ENCODE measurements at places on chromosomes 1 and 21. TPM values are rescaled to one million over a fixed set of nuclear protein-coding genes. Genes with fewer than 3 reads are reported as not detected.

Gene SPAG17
- total RNA-seq = not detected

- DNase-seq = no peak
These were observed 18.1 kb downstream of the KCNQ4 start for GRCh38 chr1:40801742-40802077.

Gene LRRC39
- total RNA-seq = 2.7 TPM

DNA sequence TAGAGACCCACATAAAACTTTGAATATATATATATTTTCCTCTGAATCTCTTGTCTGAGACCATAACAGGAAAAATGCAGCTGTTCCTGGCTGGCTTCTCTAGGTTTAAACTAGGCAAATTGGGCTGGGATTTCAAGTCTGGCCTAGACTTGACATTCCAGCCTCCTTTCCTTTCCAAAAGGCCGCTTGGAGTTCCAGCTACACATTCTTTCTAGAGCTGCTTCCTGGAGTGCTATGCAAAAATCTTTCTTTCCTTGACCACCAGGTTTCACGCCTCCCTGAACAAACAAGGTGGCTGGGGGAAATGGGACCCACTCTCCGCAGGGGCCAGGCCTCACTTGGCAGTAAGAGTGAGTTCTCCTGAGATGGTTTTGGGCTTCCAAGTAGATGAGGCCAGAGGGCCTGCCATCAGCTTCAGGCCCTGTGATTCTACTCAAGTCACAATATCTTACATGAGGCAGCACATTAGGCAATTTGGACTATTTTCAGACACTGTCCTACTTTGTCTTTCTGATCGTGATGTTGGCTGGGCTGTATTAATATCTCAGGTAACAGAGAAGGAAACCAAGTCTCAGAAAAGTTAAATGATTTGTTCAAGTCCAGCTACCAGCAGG lies 102.4 kb downstream of the FAM78B start:
- DNase-seq = no peak

GRCh38 chr1:229254910-229255541 lies 15.9 kb upstream of the RAB4A start:
- DNase-seq = no peak

Gene SPRR5
- total RNA-seq = not detected

Gene POGZ
- total RNA-seq = 101 TPM

Gene KNCN
- not detected for total RNA-seq

Gene AIRE
- not detected for total RNA-seq

DNA sequence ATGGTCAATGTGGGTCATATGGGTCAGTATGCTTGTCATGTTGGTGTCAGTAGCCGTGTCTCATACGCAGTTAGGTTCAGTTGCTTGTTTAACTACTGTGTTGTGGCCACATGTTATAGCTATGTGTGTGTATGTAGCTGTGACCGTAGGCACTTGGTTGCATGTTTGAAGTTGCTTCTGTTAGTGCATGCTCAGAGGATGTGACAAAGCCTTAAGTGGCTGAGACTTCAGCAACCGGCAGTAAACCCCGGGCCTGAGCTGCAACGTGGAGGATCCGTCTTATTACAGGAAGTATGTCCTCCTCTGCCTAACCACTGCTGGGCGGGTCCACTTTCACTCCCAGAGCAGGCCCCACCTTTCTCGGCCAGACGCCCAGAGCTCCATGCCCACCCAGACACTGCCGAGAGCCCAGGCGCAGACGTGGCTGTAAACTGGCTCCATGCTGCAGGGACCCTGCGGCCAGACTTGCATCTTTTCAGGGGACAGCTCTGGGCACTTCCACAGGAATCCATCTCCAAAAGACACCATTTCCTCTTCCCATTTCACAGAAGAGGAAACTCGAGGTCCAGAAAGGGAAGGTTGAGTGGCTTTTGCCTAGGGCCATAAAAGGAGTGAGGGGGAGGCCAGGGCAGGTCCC lies 2.2 kb downstream of the TCEA3 start:
- peak; percentile 71 for DNase-seq

GRCh38 chr1:154923695-154924094 lies 12.8 kb downstream of the PMVK start:
- DNase-seq = no peak

Gene NUAK2
- 47.9 TPM for total RNA-seq

DNA sequence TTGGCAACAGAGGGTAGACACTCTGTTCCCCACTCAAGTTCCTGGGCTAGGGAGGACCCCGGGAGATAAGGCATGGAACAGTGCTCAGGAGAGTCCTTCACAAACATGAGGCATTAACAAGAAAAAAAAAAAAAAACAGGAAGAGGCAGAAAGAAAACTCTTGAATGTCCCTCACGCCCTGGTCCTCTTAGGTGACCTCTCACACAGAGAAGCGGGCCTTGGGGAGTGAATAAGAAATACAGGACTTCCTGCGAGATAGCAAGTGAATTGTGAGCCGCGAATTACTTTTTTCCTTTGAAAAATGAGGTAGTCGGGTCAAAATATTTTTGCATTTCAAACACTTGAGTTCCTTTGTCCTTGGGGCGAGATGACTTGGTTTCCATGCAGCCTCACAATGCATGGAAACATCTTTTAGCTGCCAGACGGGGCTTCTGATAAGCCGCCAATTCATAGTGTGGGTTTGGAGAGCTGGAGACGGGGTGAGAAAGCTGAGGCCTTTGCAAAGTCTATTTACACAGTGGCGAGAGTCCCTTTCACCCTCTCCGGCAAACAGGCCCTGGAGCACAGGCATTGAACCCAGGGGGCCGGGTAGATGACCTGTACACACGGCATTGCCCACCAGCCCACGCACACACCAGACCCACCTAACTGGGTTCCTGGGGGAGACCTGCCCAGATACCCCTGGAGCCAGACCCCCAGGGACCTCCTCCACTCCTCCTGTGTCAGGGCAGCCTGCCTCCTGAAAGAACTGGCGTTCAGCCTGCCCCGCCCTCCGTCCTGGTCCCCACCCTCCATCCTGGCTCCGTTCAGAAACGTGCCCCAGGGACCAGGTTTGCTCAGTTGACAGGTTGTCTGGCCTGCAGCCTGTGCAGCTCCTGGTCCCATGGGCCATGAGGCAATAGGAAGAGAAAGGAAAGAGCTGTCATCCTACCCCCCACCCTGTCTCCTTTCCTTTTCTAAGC lies 192.3 kb downstream of the PRDM16 start:
- no peak for DNase-seq

GRCh38 chr21:29347274-29347681 lies 48.6 kb downstream of the BACH1 start:
- DNase-seq = no peak

Gene RO60
- 67.5 TPM for total RNA-seq

Gene INKA2
- 0.70 TPM for total RNA-seq

Gene ERG
- not detected for total RNA-seq

Gene PERM1
- not detected for total RNA-seq

Gene OR2T11
- not detected for total RNA-seq

DNA sequence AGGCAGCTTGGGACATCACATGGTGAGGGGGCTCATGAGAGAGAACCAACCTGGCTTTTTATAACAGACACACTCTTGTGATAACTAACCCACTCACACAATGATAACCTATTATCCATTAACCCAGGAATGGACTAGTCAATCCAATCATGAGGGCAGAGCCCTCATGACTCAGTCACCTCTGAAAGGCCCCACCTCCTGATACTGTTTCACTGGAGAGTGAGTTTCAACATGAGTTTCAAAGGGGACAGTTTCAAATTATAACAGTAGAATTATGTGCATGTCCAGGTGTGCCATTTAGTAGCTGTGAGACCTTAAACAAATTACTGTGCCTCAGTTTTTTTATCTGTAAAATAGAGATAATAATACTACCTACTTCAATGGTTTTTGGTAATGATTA lies 47.6 kb upstream of the PPP2R5A start:
- DNase-seq = no peak

Gene NTMT2
- not detected for total RNA-seq

- no peak for DNase-seq
These were observed 15.9 kb upstream of the SYDE2 start for GRCh38 chr1:85216697-85217096.

GRCh38 chr1:182725259-182726255 lies 41.2 kb upstream of the RGS8 start:
- DNase-seq = no peak

GRCh38 chr21:27206368-27206982 lies 239.6 kb upstream of the ADAMTS5 start:
- no peak for DNase-seq

Gene FCRL6
- 2.1 TPM for total RNA-seq

DNA sequence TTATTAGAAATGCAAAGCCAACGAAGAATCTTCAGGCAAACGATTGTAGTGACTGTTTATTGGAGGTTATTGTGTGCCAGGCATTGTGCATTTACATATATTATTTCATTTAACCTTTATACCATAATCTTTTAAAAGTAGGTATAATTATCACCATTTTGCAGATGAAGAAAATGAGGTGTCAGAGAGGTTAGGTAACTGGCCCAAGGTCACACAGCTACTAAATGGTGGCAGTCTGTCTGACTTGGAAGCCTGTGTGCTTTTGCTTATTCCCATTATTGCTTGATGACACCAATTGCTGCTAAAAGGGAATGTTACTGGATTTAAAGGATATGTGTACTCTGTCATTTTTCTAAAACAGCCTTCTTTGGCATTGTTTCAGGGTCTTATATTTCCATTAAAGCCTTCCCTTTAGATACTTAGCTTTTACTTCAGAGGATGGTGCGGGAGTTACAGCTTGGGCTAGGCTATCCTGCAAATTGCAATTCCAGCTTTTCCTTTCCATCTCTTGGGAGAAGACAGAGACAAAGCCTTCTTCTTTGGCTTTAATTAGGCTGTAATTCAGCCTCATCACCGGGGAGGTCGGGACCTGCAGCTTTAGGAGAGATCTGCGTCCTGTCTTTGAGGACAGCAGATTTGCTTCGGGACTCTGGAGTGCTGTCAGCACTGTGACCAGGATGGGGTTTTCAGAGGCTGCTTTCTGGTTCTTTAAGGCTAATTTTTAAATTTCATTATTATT lies 37.4 kb upstream of the ERRFI1 start:
- no peak for DNase-seq

DNA sequence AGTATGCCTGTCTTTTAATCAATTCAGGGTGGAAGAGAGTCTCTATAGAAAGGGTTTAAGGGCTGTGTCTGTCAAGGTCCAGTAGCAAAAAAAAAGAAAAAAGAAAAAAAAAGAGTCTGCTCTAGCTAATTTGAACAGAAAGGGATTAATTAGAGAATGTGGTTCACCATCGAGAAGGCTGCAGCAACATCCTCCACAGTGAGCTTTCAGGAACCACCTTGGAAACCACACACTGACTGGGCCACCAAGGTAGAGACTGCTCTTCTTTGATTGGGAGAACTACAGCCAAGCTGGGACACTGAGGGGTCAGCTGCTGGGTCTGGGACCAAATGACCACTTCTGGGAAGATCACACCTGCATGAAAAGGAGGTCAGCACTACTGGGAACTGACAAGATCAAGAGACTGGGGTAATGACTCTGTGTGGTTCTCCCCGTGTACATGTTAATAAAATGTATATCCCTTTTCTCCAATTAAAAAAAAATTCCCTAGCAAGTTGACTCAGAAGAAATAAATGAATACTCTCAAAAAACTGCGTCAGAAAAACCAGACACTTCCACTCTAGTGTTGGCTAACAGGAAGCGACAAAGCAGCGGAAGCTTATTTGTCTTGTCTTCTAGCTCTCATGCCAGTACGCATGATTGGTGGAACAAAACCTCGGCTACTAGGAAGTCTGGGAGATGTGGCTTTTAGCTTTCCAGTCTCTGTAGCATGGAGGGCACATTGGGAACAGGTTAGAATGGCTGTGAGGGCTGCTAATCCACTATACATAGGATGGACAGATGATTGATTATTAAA lies 60.0 kb upstream of the IVNS1ABP start:
- no peak for DNase-seq

Gene KLF17
- total RNA-seq = not detected

- DNase-seq = no peak
These were observed 85.0 kb upstream of the AK4 start for GRCh38 chr1:65063025-65063424.

- no peak for DNase-seq
These were observed 41.3 kb upstream of the FHAD1 start for GRCh38 chr1:15205586-15206346.

- no peak for DNase-seq
These were observed 28.5 kb downstream of the SLC16A1 start for GRCh38 chr1:112927462-112927990.

Gene CDC42BPA
- 1.3 TPM for total RNA-seq

- no peak for DNase-seq
These were observed 371.9 kb downstream of the RGS7 start for GRCh38 chr1:240985081-240985480.

- DNase-seq = no peak
These were observed 5.1 kb upstream of the DCAF8 start for GRCh38 chr1:160267284-160267991.

DNA sequence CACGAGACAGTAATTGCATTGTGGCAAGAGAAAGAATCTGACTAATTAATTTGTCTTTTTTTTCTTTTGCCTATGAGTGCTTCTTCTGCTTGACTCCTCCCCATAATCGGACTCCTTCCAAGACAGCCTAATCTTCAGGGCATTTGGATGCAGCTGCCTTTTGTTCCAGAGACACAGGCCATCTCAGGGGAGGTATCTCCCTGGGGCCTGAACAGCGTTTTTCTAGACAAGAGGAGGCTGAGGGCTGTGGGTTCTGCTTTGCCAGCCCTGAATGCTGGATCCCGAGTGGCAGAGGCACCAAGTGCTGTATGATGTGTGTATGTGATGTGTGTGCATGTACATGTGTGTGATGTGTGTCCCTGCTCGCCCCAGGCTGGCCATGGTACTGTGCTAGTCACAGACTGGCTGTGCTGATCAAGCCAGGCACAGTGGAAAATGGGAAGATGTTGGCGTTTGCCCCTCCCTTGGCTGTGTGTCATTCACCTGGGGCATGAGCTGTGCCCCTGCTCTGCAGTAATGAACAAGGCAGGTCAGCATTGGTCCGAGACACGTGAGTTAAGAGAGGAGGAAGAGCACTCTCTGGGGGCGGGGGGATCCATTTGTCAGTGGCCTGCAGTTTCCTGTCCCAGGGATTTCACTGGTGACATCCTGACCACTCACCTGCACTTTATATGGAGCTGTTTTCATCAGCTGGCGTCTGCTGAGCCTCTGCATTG lies 77.2 kb downstream of the ADARB1 start:
- no peak for DNase-seq

Gene C1orf94
- total RNA-seq = not detected

Measured in naive thymus-derived CD8-positive, alpha-beta T cell (primary cell).